ENCODE measurements at places on chromosomes 2 and 18.

GRCh38 chr2:29995241-29995640 is 73.9 kb upstream of the ALK start:
- no peak for DNase-seq

DNA sequence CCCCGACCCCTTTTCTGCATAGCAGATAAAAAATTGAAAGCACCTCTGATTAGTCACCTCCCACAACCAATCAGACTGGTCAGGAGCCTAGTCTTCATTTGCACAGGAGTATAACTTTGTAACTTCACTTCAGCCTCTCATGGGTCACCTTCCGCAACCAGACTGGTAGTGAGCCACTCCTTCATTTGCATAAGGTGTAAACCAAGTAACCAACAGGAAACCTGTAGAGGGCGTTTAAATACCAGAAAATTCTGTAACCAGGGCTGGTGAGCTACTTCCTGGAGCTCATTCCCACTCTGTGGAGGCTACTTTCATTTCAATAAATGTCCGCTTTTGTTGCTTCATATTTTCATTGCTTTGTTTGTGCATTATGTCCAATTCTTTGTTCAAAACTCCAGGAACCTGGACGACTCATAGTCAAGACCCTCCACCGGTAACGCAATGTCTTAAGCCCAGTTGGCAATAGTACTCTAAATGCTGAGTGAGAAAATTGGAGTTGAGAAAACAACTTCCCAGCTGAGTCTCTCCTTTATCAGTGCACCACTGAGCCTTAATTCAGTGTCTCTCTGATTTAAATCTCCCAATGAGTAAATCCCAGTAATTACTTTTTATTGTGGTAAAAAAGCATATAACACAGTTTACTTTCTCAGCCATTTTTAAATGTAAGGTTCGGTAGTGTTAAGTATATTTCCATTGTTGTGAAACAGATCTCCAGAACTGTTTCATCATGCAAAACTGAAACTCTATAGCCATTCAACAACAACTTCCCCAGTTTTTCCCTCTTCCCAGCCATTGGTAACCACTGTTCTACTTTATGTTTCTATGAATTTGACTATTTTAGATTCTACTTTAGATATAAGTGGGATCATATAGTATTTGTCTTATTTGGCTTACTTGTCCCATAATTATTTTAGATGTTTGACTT is 392.7 kb upstream of the SLC8A1 start:
- no peak for DNase-seq

- no peak for DNase-seq
Measured at GRCh38 chr2:239157269-239157668, 243.6 kb downstream of the HDAC4 start.

- no peak for DNase-seq
Measured at GRCh38 chr2:85377083-85377482, 22.5 kb downstream of the ELMOD3 start.

DNA sequence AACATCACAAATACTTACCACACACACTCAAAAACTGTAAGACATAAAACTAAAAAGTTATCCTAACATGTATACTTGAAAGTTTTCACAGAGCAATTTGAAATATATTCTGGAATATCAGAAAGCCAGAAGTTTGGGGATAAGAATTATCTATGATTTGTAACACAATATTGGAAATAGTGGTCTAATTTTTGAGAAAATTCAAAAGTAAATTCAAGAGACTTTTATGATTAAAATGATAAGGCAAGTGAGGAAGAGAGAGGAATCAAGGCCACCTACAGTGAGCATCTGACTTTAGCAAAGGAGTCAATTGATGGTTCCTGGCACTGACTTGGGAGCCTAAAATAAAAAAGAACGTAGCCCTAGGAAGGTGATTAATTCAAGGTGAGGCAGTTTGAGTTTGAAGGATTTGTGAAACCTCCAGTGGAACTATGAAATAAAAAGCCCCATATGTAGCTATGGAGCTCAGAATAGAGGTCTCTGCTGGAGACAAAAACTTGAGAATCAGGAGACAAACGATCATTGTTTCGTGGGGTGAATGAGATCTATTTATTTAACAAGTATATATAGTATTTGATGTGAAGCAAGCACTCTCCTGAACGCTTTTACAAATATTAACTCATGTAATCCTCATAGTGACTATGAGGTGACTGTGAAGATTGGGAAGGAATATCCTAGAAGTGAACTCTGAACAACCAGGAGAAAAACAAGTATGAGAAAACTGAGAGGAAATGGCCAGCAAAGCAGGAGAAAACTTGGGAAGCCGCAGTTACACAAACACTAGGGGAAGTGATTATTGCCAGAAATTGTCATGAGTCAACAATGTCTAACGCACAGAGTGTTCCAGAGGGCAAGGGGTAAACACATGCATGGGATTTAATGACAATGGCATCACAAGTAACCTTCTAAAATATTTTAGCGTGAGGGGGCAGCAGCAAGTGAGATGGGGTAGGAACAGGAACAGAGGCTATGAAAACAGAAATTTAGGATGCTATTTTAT is 12.8 kb downstream of the TFPI start:
- no peak for DNase-seq

DNA sequence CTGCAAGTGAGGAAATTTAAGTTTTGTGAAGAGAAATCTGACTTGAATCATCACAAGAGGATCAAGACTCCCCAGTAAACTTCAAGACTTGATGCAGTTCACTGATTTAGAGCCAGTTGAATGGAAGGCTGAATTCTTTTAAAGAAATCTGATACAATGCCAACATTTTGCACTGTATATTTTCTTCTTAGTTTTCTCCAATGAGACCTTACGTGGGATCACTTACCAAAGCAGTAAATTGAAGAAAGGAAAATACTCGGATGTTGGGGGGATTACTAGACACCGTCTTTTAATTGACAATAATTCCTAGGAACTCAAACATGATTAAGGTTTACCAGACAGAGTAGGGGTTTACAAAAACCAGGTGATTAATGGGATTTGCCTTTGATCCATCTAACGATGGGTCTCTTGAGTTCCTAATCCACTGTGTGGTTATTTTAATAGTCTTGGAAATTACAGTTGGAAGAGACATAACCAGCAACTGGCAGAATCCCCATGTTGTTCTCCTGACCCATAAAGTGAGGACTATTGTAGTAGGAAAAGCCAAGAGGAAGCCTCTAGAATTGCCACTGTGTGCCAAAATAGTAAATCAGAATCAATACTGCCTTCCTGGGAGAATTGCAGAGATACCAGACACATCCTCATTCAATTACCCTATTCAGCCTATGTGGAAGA is 354.5 kb downstream of the PID1 start:
- no peak for DNase-seq
